ENCODE measurements at places on chromosomes 6 and 20. TPM values are rescaled to one million over a fixed set of nuclear protein-coding genes. Genes with fewer than 3 reads are reported as not detected.

Gene TMEM170B
- total RNA-seq, result 5.2 TPM

Gene BPIFA1
- not detected for total RNA-seq

Gene LST1
- 0.09 TPM for total RNA-seq

Gene B4GALT5
- total RNA-seq, result 18.2 TPM

DNA sequence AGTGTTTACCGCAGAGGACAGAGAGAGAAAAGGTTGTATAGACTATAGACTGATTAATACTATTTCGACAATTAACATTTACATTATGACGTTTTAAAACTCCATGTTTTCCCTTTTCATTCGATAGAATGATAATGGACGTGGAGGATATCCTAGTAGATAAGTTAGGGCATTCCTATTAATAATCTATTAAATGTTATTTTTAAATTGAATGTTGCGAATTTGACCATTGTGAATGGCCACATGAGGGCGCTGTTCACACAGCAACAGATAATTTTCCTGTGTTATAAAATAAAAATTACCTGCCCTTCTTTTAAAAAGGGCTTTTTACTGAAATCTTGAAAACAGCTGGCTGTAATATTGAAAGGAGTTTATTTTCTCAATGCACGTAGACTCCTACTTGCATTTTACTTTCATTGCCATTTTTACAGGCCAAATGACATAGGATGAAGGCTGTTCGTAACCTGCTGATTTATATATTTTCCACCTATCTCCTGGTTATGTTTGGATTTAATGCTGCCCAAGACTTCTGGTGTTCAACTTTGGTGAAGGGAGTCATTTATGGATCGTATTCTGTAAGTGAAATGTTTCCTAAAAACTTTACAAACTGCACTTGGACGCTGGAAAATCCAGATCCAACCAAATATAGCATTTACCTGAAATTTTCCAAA lies 3.3 kb downstream of the ADGRB3 start:
- DNase-seq, result no peak

- no peak for DNase-seq
Measured at GRCh38 chr20:17637413-17637780, 44.6 kb downstream of the RRBP1 start.

- DNase-seq, result no peak
Measured at GRCh38 chr20:38158701-38159351, 6.2 kb downstream of the TGM2 start.

DNA sequence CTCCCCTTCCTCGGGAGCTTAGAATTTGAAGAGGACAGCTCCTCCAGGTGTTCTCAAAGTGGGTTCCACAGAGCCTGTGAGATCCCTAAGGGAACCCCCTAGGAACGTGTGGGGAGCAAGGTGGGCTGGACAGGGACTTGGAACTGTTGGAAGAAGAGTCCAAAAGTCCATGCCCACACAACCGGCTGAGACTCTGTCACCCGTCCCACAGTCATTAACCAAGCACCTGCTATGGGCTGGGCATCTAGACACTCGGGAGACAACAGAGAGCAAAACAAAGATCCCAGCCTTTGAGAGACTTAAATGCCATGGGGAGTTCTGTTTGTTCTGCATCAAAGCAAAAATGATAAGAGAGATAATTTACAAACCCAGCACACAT lies 51.9 kb upstream of the SAYSD1 start:
- no peak for DNase-seq

DNA sequence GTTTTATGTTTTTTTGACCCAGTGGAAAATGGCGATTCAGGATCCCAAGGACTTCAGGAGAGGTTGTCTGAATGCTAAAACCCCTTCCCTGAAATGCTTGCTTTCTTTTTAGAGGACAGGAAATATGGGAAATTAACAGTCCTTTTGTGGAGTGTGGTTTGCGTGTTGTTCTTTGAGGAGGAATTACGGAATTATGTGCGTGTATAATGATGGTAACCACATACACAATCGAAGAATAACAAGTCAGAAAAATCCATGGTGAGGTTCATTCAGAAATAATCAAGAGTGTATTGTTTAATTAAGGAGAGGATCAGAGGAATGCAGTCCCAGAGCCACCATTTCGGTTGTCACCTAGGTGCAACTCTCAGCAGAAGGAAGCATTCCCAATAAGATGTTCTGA lies 73.2 kb downstream of the PHACTR3 start:
- DNase-seq, result no peak

- peak; percentile 24 for DNase-seq
Measured at GRCh38 chr6:53795702-53796450, 1.1 kb downstream of the LRRC1 start.

- DNase-seq, result no peak
Measured at GRCh38 chr6:149176971-149177667, 140.4 kb upstream of the TAB2 start.

DNA sequence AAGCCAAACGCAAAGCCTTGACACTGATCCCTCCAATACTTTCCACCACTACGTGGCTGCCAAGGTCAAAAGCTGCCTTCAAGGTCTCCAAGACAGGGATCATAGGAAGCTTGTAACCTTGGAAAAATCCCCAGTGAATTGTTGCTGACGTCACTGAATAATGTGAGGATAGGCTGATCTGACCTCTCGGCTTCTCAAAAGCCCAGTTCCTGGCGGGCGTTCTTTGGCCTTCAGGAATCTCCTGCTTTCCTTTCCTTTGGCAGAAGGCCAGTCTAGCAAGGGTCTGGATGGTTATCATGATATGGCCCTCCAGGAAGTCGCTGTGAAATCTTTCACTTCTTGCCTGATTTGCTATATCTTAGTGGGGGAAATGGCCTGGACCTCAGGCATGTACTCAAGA lies 61.4 kb upstream of the TNFAIP3 start:
- DNase-seq, result no peak

GRCh38 chr20:10404023-10404628 lies 29.9 kb downstream of the MKKS start:
- DNase-seq, result no peak

DNA sequence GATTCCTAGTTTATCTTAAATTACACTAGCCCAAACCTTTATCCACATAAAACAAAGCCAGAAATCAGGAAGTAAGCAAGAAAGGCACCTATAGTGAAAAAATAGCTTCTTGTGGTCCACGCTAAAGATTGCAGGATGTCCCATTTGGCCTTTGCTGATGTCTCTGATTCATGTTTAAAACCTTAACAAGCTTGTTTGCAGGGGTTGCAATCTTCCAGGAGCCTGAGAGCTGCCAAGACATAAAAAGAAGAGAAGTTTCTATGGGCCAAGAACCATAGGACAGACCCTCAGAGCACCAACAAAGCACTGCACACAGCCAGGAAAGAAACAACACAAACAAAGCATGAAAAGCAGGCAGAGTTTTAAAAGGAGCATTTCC lies 49.4 kb downstream of the ADAT2 start:
- no peak for DNase-seq

GRCh38 chr20:49792006-49792405 lies 20.6 kb upstream of the SLC9A8 start:
- DNase-seq, result no peak

DNA sequence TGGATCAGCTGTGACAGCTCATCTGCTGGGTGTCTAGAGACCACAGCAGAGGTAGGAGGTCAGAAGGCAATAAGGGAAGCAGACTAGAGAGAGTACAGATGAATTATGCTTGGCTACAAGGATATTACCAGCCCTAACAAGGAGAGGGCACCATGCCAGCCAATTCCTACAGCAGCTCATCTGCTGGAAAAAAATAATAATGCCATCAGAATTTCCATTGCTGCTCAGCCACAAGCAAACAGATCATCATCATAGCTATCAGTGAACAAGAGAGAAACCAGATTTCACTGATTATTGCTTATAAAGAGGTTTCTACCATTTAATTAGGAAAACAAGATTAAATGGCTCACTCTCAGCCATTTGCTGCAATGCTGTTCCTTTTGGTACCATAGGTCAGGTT lies 66.5 kb downstream of the PSMG4 start:
- peak; percentile 78 for DNase-seq

DNA sequence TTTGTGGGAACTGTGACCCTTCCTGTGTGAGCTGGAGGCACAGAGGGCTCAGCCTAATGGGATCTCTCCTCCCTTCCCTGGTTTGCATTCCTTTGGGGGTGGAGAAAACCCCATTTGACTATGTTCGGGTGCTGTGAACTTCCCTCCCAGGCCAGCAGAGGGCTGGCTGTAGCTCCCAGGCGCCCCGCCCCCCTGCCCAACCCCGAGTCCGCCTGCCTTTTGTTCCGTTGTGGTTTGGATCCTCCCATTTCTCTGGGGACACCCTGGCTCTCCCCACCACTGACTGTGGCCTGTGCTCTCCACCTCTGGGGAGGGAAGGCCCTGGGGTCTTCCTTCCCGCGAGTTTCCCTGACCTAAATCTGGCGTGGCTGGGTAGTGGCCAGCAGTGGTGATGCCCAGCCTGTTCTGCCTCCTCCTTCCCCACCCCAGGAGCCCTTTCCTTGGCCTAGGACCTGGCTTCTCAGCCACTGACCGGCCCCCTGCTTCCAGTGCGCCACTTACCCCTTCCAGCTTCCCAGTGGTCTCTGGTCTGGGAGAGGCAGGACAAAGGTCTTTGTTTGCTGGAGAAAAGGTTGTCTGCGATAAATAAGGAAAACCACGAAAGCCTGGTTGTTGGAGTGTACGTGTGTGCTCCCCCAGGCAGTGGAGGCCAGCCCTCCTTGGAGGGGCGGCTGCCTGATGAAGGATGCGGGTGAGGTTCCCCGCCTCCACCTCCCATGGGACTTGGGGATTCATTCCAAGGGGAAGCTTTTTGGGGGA lies 4.9 kb downstream of the VEGFA start:
- DNase-seq, result peak; percentile 85

- DNase-seq, result no peak
Measured at GRCh38 chr6:131183427-131184095, 48.3 kb downstream of the AKAP7 start.

DNA sequence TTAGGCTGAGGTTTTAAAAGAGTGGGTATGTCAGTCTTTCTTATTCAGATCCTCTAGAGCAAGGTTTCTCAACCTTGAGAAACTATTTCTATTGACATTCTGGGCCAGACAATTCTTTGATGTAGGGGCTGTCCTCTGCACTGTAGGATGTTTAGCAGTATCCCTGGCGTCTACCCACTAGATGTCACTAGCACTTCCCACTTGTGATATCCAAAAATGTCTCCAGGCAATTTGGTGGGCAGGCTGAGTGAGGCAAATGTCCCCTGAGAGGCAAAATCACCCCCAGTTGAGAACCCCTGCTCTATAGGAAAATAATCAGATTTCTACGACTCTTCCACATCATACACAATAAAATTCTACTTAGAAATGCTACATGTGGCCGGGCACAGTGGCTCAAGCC lies 7.7 kb upstream of the ZKSCAN8 start:
- DNase-seq, result peak; percentile 49

- no peak for DNase-seq
Measured at GRCh38 chr6:103277936-103278335, 1581.8 kb downstream of the HACE1 start.
